ENCODE measurements at places on chromosomes 2 and 18.

GRCh38 chr2:213227458-213227857 is 56.8 kb upstream of the SPAG16 start:
- no peak overlapping the region for H3K4me3 ChIP-seq
- no peak for DNase-seq
- no peaks in the 10 kb centered on the region for H3K27me3 ChIP-seq
- no peaks in the 10 kb centered on the region for H3K36me3 ChIP-seq

GRCh38 chr2:178627401-178627800 is 147.1 kb downstream of the PLEKHA3 start:
- no peak for DNase-seq
- H3K27ac ChIP-seq, result no peak overlapping the region
- no peak overlapping the region for H3K4me3 ChIP-seq
- H3K36me3 ChIP-seq, result no peaks in the 10 kb centered on the region
- no peaks in the 10 kb centered on the region for H3K4me1 ChIP-seq
- no peaks in the 10 kb centered on the region for H3K27me3 ChIP-seq

DNA sequence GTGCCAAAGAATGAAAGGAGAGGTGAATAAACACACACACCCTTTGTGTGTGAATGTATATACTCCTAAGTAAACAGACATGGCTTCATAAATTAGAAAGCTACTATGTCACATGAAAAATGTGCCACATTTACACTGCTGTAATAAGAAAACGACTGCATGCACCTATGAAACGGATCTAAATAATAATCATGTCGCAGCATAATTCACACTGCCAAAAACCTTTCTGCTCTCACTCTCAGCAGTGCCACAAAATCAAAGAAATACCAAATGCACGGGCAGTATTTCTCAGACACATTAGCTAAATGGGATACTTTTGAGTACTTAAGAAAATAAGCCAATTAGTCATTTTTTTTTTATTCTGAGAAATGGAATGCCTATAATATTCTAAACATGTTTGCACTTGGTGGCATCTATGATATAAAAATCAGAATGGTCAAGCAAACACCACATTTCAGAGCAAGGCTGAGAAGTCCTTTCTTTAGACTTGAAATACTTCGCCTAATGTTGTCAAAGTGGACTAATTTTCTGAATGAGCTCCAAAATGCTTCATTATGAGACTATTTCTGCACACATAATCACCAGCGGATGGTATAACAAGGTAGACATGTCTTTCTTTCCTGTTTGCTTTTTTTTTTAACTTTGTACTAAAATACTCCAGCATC is 6.6 kb downstream of the BCL11A start:
- no peak overlapping the region for H3K27ac ChIP-seq
- DNase-seq, result peak; percentile 62
- peaks cover 8% of the 10 kb centered on the region for H3K4me1 ChIP-seq
- H3K27me3 ChIP-seq, result no peaks in the 10 kb centered on the region
- peaks cover 26% of the 10 kb centered on the region for H3K36me3 ChIP-seq

GRCh38 chr2:25738383-25739343 is 65.3 kb upstream of the DTNB start:
- peaks cover 25% of the 10 kb centered on the region for H3K36me3 ChIP-seq
- no peak for DNase-seq
- no peaks in the 10 kb centered on the region for H3K4me1 ChIP-seq
- H3K27ac ChIP-seq, result no peak overlapping the region
- H3K27me3 ChIP-seq, result no peaks in the 10 kb centered on the region

DNA sequence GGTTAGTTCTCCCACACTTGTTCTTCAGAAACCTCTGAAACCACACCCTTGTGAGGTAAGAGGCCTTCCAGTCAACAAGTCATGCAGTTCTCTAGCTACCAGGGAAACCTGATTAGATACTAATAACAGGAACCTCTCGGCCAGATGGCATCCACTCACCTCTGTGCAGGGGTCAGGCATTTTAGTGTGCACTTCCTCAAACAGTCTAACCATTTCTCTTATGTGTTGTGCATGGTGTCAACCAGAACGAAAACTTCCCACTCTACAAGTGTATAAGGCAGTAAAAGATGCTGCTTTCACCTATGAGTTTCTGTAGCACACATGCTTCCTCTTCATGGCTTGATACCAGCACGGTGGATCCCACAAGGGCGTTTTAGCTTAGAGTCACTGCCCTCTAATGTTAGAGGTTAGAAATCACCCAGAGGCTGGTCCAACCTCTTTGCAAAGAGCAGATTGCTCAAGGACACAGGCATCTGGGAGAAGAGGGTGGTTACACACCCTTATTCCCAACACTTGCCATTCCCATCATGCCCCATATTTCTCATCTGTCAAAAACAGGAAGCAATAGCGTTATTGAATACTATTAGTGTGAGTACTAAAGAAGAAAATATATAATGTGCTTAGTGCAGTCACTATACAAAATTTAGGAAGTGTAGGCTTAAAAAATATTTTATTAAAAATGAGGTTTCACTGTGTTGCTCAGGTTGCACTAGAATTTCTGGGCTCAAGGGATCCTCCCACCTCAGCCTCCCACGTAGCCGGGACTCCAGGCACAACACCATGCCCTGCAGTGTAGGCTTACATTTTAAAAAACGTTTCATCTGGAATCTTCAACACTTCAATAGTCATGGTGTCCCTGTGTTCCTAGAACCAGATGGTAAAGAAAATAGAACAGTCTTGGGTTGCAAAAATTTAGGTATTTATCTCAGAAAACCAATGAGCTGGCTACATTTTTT is 34.5 kb upstream of the RAB31 start:
- no peaks in the 10 kb centered on the region for H3K36me3 ChIP-seq
- H3K4me1 ChIP-seq, result peaks cover 10% of the 10 kb centered on the region
- H3K27ac ChIP-seq, result peak overlapping the region; percentile 91
- no peaks in the 10 kb centered on the region for H3K27me3 ChIP-seq

GRCh38 chr2:239966029-239966852 is 58.9 kb downstream of the NDUFA10 start:
- H3K27me3 ChIP-seq, result no peaks in the 10 kb centered on the region
- H3K4me1 ChIP-seq, result no peaks in the 10 kb centered on the region
- H3K36me3 ChIP-seq, result peaks cover 70% of the 10 kb centered on the region
- no peak overlapping the region for H3K27ac ChIP-seq

DNA sequence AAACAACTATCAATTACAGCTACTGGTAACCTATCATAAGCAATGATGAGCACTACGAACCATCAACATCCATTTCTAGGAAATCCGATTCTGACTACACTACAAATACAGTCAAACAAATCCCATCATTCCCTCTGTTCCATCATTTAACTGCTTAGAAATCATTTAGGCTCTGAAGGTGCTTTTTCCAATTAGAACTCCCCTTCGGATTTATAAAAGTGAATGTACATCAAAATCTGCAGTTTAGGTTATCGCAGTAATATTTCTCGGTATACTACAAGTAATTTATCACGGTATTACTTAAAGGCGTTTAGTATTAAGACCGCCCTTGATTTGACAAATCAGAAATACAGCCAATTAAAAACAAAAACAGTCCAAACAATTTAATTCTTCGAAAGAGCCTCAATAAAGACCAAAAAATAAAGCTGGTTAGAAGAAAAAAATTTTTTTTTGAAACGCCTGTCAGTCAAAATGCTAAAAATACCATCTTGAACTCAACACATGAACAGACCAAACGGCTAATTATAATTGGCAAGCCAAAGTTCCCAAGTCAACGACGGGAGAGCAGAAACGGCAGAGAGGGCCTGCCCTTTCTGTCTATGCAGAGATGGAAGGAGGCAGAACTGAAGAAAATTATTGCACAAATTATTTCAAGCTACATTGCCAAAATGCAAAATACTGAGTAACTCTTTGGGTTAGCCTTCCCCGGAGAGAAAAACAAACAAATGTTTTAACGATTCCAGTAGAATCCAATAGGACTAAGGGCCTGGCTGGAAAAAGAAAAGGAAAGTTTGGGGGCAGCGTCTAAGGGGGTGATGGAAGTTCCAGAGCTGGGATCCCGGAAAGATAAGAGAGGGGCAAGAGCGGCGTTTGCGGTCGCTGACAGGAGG is 1.2 kb downstream of the VPS54 start:
- DNase-seq, result peak; percentile 30
- peaks cover 7% of the 10 kb centered on the region for H3K4me1 ChIP-seq
- H3K27ac ChIP-seq, result peak overlapping the region; percentile 97

DNA sequence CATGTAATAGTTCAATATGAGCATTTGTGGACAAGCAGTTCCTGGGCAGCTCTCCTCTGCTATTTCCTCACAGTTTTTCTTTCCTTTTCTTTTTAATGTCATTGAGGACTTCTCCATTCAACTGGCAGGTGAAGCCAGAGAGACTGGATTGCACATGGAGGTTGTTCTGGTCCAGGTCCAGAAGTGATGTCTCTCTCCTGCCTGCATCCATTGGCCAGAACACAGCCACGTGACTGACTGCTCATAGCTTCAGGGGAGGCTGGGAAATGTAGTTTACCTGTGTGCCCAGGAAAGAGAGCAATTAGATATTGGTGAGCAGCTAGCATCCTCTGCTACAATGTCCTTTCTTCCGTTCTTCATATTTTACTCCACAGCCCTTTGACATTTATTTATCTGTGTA is 20.2 kb upstream of the ADAM23 start:
- H3K27me3 ChIP-seq, result no peaks in the 10 kb centered on the region
- H3K4me1 ChIP-seq, result no peaks in the 10 kb centered on the region
- no peaks in the 10 kb centered on the region for H3K36me3 ChIP-seq

- peaks cover 19% of the 10 kb centered on the region for H3K27me3 ChIP-seq
- no peaks in the 10 kb centered on the region for H3K36me3 ChIP-seq
- DNase-seq, result no peak
- no peak overlapping the region for H3K27ac ChIP-seq
- H3K4me3 ChIP-seq, result peak overlapping the region; percentile 40
Observed at GRCh38 chr2:9002637-9003365, 683 bp downstream of the MBOAT2 start.

GRCh38 chr2:233965032-233965603 is 47.9 kb downstream of the TRPM8 start:
- no peak overlapping the region for H3K27ac ChIP-seq
- no peaks in the 10 kb centered on the region for H3K4me1 ChIP-seq
- DNase-seq, result no peak
- H3K27me3 ChIP-seq, result no peaks in the 10 kb centered on the region

- peaks cover 17% of the 10 kb centered on the region for H3K4me1 ChIP-seq
- no peak overlapping the region for H3K4me3 ChIP-seq
- H3K27me3 ChIP-seq, result no peaks in the 10 kb centered on the region
- DNase-seq, result no peak
- peak overlapping the region; percentile 16 for H3K27ac ChIP-seq
- peaks cover 27% of the 10 kb centered on the region for H3K36me3 ChIP-seq
Observed at GRCh38 chr18:77101410-77102258, 30.9 kb downstream of the MBP start.

- no peaks in the 10 kb centered on the region for H3K36me3 ChIP-seq
- no peaks in the 10 kb centered on the region for H3K27me3 ChIP-seq
- no peaks in the 10 kb centered on the region for H3K4me1 ChIP-seq
- H3K4me3 ChIP-seq, result no peak overlapping the region
- no peak overlapping the region for H3K27ac ChIP-seq
Observed at GRCh38 chr2:169452080-169452479, 27.2 kb upstream of the BBS5 start.

DNA sequence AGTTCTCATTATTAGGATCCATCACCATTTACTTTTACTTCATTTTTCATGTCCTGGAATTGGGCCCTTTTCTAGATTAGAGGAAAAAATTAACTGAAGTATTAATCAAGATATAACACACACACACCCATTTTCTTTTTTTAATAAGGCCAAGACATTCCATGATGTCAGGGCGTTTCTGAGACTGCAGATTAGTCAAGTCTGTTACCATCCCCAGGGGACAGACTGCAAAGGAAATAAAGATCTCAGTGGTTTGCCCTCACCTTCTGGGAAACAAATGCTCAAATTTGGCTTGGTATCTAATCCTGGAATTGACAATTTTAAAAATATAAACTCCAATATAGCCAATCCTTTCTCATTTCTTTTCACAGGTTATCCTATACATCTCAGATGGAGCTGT is 27.4 kb downstream of the RMP24 start:
- no peaks in the 10 kb centered on the region for H3K4me1 ChIP-seq
- H3K27ac ChIP-seq, result no peak overlapping the region
- H3K4me3 ChIP-seq, result no peak overlapping the region
- no peaks in the 10 kb centered on the region for H3K27me3 ChIP-seq
- H3K36me3 ChIP-seq, result no peaks in the 10 kb centered on the region

DNA sequence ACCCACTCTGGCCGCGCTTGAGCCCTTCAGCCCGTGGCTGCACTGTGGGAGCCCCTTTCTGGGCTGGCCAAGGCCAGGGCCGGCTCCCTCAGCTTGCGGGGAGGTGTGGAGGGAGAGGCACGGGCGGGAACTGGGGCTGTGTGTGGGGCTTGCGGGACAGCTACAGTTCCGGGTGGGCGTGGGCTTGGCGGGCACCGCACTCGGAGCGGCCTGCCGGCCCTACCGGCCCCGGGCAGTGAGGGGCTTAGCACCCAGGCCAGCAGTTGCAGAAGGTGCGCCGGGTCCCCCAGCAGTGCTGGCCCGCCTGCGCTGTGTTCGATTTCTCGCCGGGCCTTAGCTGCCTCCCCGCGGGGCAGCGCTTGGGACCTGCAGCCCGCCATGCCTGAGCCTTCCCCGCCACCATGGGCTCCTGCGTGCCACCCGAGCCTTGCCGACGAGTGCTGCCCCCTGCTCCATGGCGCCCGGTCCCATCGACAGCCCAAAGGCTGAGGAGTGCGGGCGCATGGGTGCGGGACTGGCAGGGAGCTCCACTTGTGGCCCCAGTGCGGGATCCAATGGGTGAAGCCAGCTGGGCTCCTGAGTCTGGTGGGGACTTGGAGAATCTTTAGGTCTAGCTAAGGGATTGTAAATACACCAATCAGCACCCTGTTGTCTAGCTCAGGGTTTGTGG is 173.7 kb upstream of the FIGN start:
- H3K27ac ChIP-seq, result no peak overlapping the region
- no peak for DNase-seq
- no peaks in the 10 kb centered on the region for H3K4me1 ChIP-seq
- H3K27me3 ChIP-seq, result no peaks in the 10 kb centered on the region
- no peaks in the 10 kb centered on the region for H3K36me3 ChIP-seq
- H3K4me3 ChIP-seq, result no peak overlapping the region

DNA sequence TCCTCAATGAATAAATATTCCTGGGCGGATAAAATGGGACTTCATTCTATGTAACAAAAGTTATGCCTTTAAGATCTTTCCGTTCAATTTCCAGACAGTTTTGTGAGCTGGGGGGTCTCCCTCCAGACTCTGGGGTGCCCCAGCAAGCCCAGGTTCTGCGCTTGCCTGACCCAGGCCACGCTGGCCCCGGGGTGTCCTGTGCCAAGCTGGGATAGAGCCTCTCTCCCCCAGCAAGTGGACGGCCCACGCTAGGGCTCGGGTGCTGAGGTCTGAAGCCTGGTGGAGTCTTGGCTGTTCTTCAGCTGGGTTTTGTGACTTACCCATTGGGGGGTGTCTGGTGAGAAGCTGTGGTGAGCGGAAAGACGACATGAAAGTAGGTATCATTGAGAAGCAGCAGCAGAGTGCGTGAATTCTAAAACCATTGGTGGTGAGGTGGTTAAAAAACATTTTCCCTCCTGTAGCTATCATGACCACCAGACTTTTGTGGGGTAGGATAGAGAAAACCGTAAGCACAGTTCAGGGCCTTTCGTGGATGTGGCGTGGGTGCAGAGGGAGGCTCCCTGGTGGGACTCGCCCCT is 346.8 kb downstream of the ANAPC1 start:
- H3K4me1 ChIP-seq, result peaks cover 9% of the 10 kb centered on the region
- H3K36me3 ChIP-seq, result no peaks in the 10 kb centered on the region
- no peaks in the 10 kb centered on the region for H3K27me3 ChIP-seq

Data from large intestine (tissue), 12 donors.